ENCODE measurements at places on chromosomes 4 and X.
A peak's percentile ranks its signal among the peaks of the same experiment; 100 is the strongest.

GRCh38 chr4:188993871-188994270 is 854.6 kb downstream of the TRIML1 start:
- DNase-seq = no peak

DNA sequence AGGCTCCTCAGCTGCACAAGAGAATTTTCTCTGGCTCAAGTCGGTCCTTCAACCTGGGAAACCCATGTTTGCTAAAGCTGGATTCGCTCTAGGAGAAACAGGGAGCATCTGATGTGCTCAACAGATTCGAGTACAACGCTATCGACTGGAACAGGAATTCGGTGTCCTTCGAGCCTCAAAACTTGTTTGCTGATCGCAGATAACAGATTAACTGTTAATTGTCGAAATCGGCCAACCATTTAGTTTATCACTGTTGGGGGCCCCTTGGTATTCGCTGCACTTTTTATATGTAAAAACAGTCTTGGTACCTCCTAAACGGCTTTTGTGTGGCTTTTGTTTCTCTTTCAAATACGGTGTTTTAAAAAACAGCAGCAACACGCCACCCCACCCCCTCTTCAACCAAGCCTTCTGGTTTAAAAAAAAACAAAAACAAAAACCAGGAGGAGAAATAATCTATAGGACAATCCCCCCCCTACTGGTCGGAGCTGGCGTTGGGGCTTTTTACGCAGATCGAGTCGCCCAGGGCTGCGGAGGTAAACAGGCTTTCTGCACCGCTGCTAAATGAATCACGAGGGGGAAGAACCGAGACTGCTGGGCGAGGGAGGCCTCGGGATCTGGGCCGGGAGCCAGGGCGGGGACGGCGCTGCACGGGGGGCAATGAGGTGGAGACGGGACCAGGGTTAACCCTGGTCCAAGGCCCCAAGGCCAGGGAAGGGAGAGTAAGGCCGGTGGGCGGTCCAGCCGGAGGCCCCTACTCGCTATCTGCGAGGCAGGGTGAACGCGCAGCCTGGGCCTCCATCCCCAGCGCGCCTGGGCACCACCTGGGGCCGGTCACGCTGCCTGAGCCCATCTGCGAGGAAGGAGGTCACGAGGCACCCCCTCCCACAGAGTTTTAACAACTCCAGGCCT is 71.7 kb upstream of the BCOR start:
- DNase-seq = peak; percentile 73

DNA sequence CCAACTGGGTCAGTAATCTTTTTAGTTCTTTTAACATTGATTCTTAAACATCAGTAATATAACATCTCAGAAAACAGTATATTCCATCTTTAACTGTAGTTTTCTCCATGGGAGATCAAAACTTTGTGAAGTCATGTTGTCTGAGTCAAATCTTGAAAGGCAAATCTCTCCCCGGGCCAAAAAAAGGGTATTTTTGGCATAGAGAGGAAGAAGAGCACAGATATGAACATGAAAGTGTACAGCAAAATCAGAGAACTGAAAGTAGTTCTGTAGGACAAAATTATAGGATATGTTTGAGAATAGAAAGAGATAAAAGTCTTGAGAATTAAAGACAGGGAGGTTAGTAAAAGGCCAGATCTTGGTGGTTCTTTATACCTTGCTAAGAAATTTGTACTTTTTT is 176.4 kb upstream of the GYPA start:
- no peak for DNase-seq

- no peak for DNase-seq
These were observed 104.2 kb upstream of the HPGD start for GRCh38 chr4:174626342-174627008.

- DNase-seq = peak; percentile 91
These were observed 10.1 kb downstream of the DLG3 start for GRCh38 chrX:70454441-70455365.

DNA sequence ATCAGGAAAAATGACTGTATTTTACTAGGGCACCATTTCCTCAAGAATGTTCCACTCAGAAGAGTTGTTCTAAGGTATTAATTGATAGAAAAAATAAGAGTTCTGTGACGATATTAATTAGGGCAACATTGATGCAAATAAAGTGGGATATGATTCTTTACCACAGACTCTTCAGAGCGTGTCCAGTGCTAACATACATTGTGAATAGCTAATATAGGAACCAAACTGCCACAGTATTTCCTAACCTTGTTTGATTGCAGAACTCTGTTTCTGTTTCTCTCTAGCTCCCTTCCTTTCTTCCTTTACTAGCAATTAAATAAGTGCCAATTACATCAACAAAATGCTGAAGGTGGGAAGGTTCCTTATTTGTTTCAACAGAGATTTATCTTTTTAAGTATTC is 154.1 kb upstream of the CPEB2 start:
- no peak for DNase-seq

DNA sequence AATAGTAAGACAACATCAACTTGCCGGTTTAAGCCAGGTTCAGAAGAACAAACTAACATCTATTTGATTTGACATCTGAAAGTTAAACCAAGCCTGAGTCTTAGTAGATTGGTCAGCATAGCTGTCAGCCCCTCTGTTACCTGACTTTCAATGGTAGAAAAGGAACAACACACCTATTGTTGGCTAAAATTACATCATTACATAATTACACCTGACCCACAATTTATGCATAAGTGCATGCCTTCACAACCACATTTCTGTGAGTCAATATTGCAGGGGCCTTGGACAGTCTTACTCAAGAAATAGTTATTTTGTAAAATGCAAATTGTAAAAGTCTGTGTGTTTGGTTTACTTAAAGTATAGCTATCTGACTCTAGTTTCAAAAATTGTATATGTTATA is 36.2 kb downstream of the EGFL6 start:
- no peak for DNase-seq

DNA sequence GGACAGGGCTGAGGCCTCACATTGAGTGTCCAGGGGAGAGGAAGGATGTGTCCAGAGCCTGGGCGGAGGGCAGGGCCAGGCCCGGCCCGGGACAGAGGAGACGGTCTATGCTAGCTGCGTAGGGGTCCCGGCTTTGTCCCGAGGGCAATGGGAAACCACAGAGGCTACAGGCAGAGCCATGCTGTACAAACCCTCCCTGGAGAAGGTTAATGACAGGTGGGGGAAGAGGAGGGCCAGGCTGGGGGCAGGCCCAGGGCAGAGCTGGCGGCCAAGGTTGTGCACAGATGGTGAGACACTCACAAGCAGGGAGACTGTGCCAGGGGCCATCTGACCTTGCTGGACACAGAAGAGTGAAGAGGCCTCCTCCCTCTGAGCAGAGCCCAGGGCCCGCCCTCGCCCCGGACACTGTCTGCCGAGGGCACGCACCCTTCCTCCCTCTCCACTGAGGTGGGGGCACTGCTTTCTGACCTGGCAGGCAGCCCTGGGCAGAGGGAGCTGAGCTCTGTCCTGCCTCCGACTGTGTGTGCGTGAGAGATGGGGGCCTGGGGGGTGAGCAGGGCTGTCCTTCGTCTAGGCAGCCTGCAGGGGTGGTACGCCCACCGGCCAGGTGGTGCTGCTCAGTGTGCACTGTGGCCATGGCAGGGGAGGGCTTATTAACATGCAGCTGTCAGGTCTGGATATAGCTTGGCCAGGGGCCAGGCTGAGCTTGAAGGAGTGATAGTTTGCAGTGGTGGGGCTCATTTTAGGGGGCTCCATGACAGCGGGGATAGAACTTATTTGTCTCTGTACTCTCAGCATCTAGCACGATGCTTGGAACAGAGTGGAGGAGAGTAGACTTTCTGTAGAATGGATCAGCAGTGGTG is 75.7 kb upstream of the LRPAP1 start:
- no peak for DNase-seq

DNA sequence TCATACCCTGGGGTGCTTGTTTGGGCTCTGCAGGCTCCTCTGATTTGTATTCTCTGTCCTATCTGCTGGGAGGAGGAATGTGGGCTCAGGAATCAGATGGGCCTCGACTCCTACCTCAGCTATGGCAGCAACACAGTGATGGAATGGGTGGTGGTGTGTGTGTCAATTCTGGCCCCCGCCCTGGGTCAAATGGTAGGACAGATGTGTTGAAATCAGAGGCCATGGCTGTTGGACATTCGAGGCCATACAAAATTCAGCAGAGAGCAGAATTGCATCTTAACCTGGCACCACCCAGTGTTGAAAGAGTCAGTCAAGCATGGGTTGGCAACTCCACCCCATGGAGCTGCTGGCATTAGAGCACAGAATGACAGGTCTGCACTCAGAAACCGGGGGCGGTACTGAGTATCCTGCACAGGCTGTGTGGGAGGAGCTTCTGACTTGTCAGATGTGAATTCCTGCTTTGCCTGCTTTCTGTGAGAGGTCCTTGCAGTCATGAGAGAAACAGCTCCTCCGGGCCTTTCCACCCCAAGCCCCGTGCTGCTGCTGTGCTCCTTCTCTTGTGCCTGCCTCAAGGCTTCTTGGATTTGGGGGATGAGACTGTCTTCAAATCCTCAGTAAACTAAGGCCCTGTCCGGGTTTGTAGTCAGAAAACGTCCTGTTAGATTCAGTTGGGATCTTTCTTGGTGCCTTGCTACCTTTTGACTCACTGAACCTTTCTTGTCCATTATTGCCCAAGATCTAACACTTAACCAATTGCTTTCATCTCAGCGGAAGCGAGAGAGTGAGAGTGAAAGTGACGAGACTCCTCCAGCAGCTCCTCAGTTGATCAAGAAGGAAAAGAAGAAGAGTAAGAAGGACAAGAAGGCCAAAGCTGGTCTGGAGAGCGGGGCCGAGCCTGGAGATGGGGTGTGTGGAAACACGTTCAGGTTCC is 13.0 kb downstream of the DKC1 start:
- DNase-seq = no peak

All from mucosa of descending colon (tissue), 3 donors.